ENCODE measurements at places on chromosomes 5 and 9.

DNA sequence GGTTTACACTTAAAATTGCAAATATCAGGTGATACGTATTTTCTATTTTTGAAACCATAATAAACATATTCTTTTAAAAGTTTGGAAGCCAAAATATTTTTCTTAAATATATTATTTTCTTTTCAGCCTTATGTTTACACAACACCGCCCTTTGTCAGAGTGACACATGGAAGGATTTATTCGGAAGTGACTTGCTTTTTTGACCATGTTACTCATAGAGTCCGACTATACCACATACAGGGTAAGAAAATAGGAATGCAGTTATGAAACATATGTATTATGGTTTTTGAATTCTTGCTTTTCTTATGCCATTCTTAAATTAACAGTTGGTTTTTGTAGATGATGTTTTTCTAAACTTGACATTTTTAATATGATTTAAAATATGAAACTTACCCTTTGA, 133.9 kb downstream of the MAN2A1 start:
- no peak for DNase-seq

GRCh38 chr5:141632650-141633049, 4.0 kb downstream of the HDAC3 start:
- DNase-seq, result no peak

GRCh38 chr5:96870094-96871026, 5.9 kb upstream of the ERAP2 start:
- peak; percentile 53 for DNase-seq

DNA sequence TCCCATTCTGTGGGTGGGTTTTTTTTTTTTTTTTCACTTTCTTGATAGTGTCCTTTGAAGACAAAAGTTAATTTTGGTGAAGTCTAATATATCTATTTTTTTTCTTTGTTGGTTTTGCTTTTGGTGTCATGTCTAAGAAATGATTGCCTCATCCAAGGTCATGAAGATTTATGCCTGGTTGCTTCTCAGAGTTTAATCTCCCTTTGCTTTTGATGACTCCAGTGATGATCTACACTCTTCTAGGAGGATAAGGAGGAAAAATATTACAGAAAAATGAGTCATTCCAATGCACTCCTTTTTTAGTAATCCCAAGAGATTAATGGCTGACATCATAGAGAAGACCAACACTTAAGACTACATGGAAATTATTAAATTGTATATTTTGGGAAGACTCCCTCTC, 79.7 kb upstream of the ICE1 start:
- DNase-seq, result no peak

GRCh38 chr9:127796225-127796813, 6.4 kb upstream of the FPGS start:
- no peak for DNase-seq

- no peak for DNase-seq
Observed at GRCh38 chr9:124267271-124267807, 9.6 kb downstream of the NEK6 start.

- no peak for DNase-seq
Observed at GRCh38 chr9:33210006-33210715, 29.8 kb upstream of the SPINK4 start.

GRCh38 chr5:127011961-127012644, 18.3 kb downstream of the MARCHF3 start:
- DNase-seq, result peak; percentile 55

Data from GM20000 (cell line).